Body of pancreas (tissue), 4 donors: ENCODE measurements at places on chromosomes 13 and 19. TPM values are rescaled to one million over a fixed set of nuclear protein-coding genes. Genes with fewer than 3 reads are reported as not detected.

TRAPPC5 gene
- total RNA-seq, result 18.7 TPM

AP2S1 gene
- total RNA-seq, result 32.2 TPM

GRIK5 gene
- 2.1 TPM for total RNA-seq

TMIGD2 gene
- not detected for total RNA-seq

C19orf73 gene
- not detected for total RNA-seq

OSCAR gene
- not detected for total RNA-seq

LAIR1 gene
- 35.6 TPM for total RNA-seq

CIRBP gene
- 582 TPM for total RNA-seq

PLEKHF1 gene
- 13.5 TPM for total RNA-seq

- H3K4me3 ChIP-seq, result no peak overlapping the region
- H3K36me3 ChIP-seq, result no peaks in the 10 kb centered on the region
- no peak overlapping the region for H3K27ac ChIP-seq
Measured at GRCh38 chr13:99351772-99352171, 44.6 kb upstream of the GPR183 start.

DNA sequence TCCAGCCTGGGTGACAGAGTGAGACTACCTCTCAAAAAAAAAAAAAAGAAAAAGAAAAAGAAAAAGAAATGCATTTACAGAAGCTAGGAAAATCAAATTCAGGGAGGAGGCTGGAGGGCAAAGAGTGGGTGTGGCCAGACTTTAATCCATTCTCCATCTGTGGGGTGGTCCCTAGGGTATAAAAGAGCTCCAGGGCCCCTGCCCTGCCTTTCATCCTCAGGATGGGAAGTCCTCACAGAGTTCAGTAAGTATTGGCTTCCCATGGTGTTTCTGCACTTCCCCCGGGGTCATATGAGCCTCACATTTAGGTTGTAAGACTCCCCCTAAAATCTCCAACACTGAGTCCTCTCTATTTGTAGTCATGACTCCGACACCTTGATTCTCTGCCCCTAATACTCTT lies 33.0 kb downstream of the DPRX start:
- no peak overlapping the region for H3K27ac ChIP-seq
- no peak overlapping the region for H3K4me3 ChIP-seq
- no peaks in the 10 kb centered on the region for H3K36me3 ChIP-seq
- no peaks in the 10 kb centered on the region for H3K4me1 ChIP-seq

DNA sequence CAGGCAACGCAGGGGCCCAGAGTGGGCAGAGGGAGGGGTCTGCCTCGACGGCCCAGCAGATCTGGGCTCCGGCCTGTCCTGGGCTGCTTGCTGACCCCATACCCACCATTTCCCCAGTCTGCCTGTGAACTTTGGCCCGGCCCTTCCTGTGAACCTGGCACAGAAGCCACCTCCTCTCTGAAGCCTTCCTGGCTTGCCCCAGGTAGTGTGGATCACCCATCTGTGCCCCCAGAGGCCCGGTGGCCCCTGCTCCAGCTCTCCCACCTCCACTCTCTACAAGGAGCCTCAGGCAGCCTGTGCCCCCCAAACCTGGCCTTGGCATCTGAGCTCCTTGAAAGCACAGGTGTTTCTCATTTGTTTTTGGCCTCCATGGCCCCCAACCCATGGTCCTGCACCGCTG lies 15.7 kb downstream of the PLEKHF1 start:
- no peaks in the 10 kb centered on the region for H3K27me3 ChIP-seq
- no peaks in the 10 kb centered on the region for H3K36me3 ChIP-seq
- no peak for DNase-seq
- peaks cover 15% of the 10 kb centered on the region for H3K4me1 ChIP-seq
- H3K27ac ChIP-seq, result no peak overlapping the region

DNA sequence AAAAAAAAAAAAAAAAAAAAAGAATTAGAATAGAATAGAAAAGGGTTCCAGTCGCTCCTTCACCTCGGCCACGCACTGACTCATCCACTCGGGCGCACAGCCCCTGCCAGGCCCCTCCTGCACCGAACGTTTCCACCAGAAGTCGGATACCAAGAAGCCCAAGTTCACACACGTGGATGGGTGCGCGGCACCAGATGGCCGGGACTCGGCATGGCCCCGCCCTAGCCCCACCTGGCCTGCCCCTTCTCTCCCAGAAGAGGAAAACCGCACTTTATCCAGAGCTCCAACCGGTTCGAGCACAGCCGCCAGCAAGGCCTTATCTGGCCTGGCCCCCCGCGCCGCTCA lies 5.9 kb downstream of the PRR36 start:
- H3K27ac ChIP-seq, result peak overlapping the region; percentile 81
- no peaks in the 10 kb centered on the region for H3K36me3 ChIP-seq
- H3K4me3 ChIP-seq, result no peak overlapping the region

- no peak overlapping the region for H3K27ac ChIP-seq
- no peaks in the 10 kb centered on the region for H3K4me1 ChIP-seq
- no peak overlapping the region for H3K4me3 ChIP-seq
- no peaks in the 10 kb centered on the region for H3K27me3 ChIP-seq
- no peak for DNase-seq
Measured at GRCh38 chr13:94902722-94903407, 190.5 kb upstream of the SOX21 start.

- H3K27me3 ChIP-seq, result no peaks in the 10 kb centered on the region
- H3K27ac ChIP-seq, result no peak overlapping the region
- H3K4me1 ChIP-seq, result peaks cover 22% of the 10 kb centered on the region
- no peaks in the 10 kb centered on the region for H3K36me3 ChIP-seq
Measured at GRCh38 chr19:10966809-10967208, 6.0 kb downstream of the SMARCA4 start.

- H3K4me1 ChIP-seq, result peaks cover 19% of the 10 kb centered on the region
- no peaks in the 10 kb centered on the region for H3K27me3 ChIP-seq
- no peak overlapping the region for H3K27ac ChIP-seq
- no peak overlapping the region for H3K4me3 ChIP-seq
- H3K36me3 ChIP-seq, result no peaks in the 10 kb centered on the region
Measured at GRCh38 chr13:54356849-54357248, 1328.2 kb downstream of the OLFM4 start.
